ENCODE measurements at places on chromosomes 3 and 15.
A peak's percentile ranks its signal among the peaks of the same experiment; 100 is the strongest.

DNA sequence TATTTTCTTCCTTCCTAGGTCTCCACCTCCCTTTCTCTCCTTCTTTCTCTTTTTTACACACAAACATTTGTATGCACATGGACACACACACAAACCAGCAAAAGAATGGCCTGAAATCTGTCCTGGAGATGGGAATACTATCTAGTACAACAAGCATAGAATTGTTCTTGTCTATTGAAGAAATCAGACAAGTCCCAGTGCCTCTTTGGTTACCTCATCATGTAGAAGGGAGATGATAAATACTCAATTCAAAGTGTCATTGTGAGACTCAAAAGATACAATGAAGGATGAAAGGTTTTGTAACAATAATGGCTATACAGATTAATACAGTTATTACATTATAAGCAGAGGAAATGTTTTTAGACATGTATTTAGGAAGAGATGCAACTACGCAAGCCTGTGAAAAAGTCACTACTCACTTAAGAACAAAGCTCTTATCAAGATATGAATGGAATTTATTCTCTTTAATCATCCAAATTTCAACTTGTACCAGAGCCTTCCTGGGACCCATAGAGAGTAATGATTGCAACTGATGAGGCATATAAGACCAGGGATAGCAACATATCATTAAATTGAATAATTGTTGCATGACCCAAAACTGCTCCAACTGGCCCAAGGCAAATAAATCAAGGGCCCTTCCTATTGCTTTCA, 43.2 kb downstream of the P3H2 start:
- H3K27me3 ChIP-seq: no peaks in the 10 kb centered on the region
- H3K4me1 ChIP-seq: peaks cover 11% of the 10 kb centered on the region
- H3K36me3 ChIP-seq: no peaks in the 10 kb centered on the region
- no peak overlapping the region for H3K27ac ChIP-seq
- DNase-seq: no peak

DNA sequence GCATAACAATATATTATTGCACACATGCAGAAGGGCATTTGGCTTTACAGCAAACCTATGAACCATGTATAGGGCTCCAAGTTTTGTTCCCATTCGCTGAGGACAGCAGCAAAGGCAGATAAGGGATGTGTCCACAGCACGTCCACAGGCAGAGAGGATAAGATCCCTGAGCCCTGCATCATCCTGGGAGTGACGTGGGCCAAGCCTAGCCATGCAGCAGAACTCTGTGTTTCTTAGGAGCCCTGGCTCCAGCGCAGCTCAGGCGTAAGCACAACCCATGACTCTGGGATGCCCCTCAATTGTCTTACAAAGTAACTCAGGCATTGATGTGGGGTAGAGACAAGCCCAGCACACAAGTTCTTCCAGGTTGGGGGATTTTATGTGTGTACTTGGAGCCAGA, 194.3 kb upstream of the CTDSPL start:
- no peaks in the 10 kb centered on the region for H3K27me3 ChIP-seq
- no peaks in the 10 kb centered on the region for H3K36me3 ChIP-seq
- H3K4me1 ChIP-seq: peaks cover 20% of the 10 kb centered on the region
- H3K4me3 ChIP-seq: no peak overlapping the region
- DNase-seq: no peak

DNA sequence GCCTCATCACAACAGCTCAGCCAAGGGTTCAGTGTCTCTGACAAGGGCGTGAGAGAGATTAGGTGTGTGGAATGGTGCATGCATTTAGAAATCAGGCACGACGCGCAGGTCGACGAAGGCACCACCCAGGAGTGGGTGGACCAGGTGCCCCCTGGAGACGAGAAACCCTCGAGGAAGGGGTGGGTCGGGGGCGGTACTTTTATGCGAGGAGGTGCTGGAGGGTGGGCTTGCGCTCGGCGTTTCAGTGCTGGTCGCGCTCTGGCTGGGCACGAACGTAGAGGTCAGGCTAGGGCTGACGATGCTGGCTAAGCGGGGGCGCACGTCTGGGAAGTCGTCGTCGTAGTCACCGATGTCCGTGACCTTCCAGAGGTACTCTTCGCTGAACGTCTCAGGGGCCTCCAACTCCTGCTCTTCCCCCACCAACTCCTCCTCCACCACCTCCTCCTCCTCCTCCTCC, 393 bp downstream of the ERICH6 start:
- H3K4me1 ChIP-seq: peaks cover 9% of the 10 kb centered on the region
- H3K27ac ChIP-seq: peak overlapping the region; percentile 75
- no peaks in the 10 kb centered on the region for H3K27me3 ChIP-seq
- no peak for DNase-seq

GRCh38 chr15:52975941-52976449, 185.9 kb upstream of the ONECUT1 start:
- DNase-seq: no peak
- no peaks in the 10 kb centered on the region for H3K27me3 ChIP-seq
- peaks cover 20% of the 10 kb centered on the region for H3K4me1 ChIP-seq
- no peak overlapping the region for H3K4me3 ChIP-seq

GRCh38 chr3:102736288-102736974, 301.6 kb downstream of the ZPLD1 start:
- H3K4me1 ChIP-seq: no peaks in the 10 kb centered on the region
- H3K4me3 ChIP-seq: no peak overlapping the region
- no peak for DNase-seq
- no peaks in the 10 kb centered on the region for H3K27me3 ChIP-seq
- no peaks in the 10 kb centered on the region for H3K36me3 ChIP-seq

DNA sequence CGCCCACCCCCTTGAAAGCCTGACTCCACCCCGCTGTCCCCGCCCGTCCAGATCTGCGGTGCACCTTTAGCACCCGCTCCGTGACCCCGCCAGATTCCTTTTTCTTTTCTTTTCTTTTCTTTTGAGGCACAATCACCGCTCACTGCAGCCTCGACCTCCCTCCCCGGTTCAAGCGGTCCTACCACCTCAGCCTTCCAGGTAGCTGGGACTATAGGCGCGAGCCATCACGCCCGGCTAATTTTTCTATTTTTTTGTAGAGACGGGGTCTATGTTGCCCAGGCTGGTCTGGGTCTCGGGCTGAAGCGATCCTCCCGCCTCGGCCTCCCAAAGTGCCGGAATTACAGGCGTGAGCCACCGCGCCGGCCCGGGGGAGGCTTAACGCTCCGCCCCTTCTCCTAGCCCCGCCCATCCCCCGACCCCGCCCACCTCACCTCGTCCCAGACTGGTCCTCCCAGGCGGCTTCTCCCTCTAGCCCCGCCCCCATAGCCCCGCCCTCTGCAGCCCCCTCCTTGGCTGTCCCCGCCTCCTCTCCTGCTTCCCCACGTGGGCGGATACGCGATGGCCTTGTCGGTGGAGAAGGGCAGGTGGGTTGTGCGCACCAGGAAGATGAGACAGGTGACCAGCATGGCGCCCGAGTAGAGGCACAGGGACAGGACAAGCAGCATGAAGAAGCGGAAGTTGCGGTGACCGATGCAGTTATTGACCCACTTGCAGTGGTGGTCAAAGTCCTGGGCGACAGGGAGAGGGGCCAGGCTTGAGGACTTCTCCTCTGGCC, 3.2 kb downstream of the ZDHHC19 start:
- no peaks in the 10 kb centered on the region for H3K36me3 ChIP-seq
- H3K27me3 ChIP-seq: no peaks in the 10 kb centered on the region
- no peak overlapping the region for H3K27ac ChIP-seq
- no peak for DNase-seq
- H3K4me1 ChIP-seq: peaks cover 8% of the 10 kb centered on the region

DNA sequence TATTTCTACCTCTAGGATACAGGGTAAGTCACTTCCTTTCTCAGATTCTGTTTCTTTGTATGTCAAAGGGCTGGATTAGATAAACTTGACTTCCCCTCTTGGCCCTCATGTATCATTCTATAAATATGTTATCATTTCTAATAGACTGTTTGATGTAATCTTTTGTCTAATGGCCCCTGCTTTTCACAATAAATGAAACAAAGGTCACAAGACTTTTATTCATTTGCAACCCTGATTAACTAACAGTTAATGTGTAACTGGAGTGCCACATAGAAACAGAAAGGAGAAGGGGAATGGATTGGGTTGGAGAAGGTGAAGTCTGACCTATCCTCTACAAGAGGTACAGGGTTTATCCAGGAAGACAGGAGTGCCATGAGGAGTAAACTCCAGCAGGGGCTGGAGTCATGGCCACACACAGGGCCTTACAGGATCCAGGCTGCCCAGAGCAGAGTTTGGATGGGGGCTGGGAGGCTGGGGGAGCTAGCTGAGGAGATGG, 8.0 kb upstream of the B3GNT5 start:
- no peak overlapping the region for H3K27ac ChIP-seq
- H3K4me1 ChIP-seq: no peaks in the 10 kb centered on the region
- no peaks in the 10 kb centered on the region for H3K27me3 ChIP-seq
- DNase-seq: no peak

GRCh38 chr3:107523289-107523538, 452 bp downstream of the BBX start:
- peak overlapping the region; percentile 87 for H3K27ac ChIP-seq
- H3K36me3 ChIP-seq: no peaks in the 10 kb centered on the region
- DNase-seq: no peak
- H3K4me3 ChIP-seq: peak overlapping the region; percentile 93

DNA sequence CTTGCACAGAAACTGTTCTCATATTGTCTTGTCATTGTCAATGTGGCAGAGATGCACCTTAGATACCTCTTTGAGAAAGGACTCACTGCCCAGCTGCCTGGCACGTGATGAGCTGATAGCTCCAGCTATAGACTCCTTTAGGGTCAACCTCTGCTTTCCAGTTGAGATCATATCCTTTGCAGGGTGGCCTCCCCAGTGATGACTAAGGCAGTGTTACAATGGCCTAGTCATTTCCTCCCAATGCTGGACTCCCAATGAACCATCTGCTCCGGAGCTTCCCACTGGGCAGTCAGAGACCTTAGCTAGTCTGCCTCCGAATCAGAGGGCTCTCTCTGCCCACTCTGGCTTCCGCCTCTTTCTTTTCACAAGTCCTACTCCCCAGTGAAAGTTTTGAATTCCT, 79.5 kb downstream of the CHRD start:
- no peak for DNase-seq
- H3K4me3 ChIP-seq: no peak overlapping the region
- H3K36me3 ChIP-seq: no peaks in the 10 kb centered on the region
- H3K4me1 ChIP-seq: no peaks in the 10 kb centered on the region

GRCh38 chr3:70992562-70993204, 590.8 kb downstream of the FOXP1 start:
- no peaks in the 10 kb centered on the region for H3K27me3 ChIP-seq
- H3K4me1 ChIP-seq: peaks cover 20% of the 10 kb centered on the region
- no peak overlapping the region for H3K4me3 ChIP-seq
- H3K27ac ChIP-seq: no peak overlapping the region
- H3K36me3 ChIP-seq: peaks cover 18% of the 10 kb centered on the region

DNA sequence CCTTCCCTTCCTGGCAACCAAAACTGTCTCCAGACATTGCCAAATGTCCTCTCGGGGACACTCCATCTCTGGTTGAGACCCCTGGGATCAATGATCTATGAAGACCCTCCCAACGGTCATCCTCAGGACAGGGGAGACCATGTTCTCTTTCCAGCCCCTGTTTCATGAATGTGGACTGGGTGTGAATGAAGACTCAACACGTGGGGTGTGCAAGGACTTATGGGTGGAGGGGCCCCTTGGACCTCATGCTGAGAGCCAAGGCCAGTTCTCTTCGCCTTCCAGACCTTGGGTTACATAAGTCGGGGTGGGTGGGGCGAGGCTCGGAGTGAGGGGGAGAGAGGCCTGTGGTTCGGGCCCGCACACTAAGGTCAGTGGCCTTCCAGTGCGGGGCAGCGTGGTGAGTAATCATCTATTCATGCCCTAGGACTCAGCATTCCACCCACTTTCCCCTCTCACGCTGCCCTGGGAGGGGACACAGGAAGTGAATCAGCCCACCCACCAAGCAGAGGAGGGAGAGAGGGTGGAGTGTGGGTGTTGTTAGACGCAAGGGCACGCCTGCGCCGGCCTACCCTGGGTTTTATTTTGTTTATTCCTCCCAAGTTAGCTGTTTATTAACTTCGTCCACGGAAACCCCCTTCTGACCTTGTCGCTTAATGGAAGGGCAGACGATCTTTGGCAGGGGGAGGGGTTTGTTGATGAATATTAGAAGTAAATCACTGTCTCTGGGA, 6.7 kb downstream of the PAQR5 start:
- H3K36me3 ChIP-seq: no peaks in the 10 kb centered on the region
- H3K4me1 ChIP-seq: peaks cover 3% of the 10 kb centered on the region
- H3K4me3 ChIP-seq: no peak overlapping the region
- H3K27ac ChIP-seq: no peak overlapping the region

GRCh38 chr3:156509189-156510174, 45.4 kb downstream of the SSR3 start:
- no peak for DNase-seq
- H3K27me3 ChIP-seq: no peaks in the 10 kb centered on the region
- H3K36me3 ChIP-seq: no peaks in the 10 kb centered on the region

DNA sequence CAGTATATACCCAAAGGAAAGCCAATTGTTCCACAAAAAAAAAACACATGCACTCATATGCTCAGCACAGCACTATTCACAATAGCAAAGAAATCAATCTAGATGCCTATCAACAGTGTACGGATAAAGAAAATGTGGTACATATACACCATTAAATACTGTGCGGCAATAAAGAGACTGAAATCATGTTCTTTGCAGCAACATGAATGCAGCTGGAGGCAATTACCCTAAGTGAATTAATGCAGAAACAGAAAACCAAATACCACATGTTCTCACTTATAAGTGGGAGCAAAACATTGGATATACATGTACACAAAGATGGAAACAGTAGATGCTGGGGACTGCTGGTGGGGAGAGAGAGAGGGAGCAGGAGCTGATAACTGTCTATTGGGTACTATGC, 124.2 kb upstream of the AADACL2 start:
- no peak overlapping the region for H3K4me3 ChIP-seq
- DNase-seq: no peak
- H3K4me1 ChIP-seq: no peaks in the 10 kb centered on the region

DNA sequence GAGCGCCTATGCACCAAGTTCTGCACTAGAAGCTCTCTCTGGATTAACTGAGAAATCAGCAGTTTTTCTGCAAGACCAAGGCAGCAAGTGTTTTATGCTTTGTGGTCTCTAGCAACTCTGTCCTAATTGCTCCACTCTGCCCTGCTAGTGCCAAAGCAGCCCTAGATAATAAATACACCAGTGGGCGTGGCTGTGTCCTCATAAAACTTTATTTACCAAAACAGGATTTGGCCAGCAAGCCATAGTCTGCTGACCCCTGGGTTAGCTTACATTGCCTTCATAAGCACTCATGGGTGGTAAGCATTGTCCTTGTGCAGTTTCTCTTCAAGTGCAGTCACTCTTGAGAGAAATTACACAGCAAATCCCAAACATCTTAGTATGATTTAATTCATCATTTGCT, 30.7 kb upstream of the SLC24A5 start:
- no peaks in the 10 kb centered on the region for H3K27me3 ChIP-seq
- H3K27ac ChIP-seq: no peak overlapping the region
- no peak overlapping the region for H3K4me3 ChIP-seq
- DNase-seq: no peak
- peaks cover 15% of the 10 kb centered on the region for H3K4me1 ChIP-seq

DNA sequence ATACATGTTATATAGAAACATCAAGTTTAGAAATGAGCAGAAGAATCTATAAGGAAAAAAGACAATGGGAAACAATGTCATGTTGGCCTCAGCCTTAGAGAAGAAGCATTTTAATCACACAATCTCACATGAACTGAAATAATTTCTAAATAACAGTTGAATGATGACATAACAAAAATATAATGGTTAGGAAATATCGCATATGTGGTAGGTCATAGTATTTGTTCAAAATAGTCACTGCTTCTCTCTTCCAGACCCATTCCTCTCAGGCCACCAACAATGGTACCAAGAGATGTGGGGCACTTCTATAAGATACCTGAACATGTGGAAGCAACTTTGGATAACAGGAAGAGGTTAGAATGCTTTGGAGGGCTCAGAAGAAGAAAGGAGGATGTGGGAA, 195.7 kb upstream of the PDZRN3 start:
- H3K27me3 ChIP-seq: no peaks in the 10 kb centered on the region
- DNase-seq: no peak
- no peak overlapping the region for H3K27ac ChIP-seq
- no peaks in the 10 kb centered on the region for H3K4me1 ChIP-seq

All from suprapubic skin (tissue), 4 donors.